Sigmoid colon (tissue), 7 donors: ENCODE measurements at places on chromosomes 11 and 22. TPM values are rescaled to one million over a fixed set of nuclear protein-coding genes. Genes with fewer than 3 reads are reported as not detected.

- DNase-seq, result no peak
These were observed 19.0 kb upstream of the RASD2 start for GRCh38 chr22:35521358-35522224.

DNA sequence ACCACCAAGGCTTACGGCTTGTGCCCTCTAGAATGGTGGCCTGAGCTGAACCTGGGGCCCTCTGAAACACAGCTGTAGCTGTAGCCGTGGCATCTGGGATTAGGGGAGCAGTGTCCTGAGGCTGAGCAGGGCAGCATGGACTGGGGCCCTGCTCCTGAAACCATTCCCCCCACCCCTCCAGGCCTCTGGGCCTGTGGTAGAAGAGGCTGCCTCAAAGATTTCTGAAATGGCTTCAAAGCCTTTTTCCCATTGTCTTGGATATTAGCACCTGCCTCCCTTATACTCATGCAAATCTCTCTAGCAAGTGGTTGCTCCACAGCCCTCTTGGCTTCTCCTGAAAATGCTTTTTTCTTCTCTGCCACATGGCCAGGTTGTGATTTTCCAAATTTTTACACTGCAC, 106.9 kb downstream of the CTNND1 start:
- DNase-seq, result no peak

DNA sequence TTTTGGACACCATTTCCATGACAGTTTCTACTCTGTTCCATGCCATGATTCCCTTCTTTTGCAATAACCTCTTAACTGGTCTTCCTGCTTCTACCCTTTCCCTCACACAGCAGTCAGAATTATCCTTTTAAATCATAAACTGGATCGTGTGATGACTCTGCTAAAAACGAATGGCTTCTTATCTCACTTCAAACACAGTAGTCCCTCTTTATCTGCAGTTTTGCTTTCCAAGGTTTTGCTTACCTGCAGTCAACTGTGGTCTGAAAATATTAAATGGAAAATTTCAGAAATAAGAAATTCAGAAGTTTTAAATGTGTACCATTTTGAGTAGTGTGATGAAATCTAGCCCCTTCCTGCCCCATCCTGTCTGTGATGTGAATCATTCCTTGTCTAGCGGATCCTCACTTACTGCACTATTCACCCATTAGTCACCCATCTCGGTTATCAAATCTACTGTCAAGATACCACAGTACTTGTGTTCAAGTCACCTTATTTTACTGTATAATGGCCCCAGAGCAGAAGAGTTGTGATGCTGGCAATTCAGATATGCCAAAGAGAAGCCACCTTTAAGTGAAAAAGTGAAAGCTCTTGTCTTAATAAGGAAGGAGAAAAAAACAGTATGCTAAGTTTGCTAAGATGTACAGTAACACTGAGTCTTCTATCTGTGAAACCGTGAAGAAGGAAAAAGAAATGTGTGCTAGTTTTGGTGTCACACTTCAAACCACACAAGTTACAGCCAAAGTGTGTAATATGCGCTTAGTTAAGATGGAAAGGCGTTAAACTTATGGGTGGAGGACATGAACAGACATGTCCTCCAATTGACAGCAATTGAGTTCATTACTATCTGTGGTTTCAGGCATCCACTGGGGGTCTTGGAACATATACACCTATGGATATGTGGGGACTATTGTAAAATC, 283.0 kb downstream of the DDX10 start:
- no peak for DNase-seq

GRCh38 chr22:22802339-22802970, 85.2 kb upstream of the IGLL5 start:
- DNase-seq, result no peak

DNA sequence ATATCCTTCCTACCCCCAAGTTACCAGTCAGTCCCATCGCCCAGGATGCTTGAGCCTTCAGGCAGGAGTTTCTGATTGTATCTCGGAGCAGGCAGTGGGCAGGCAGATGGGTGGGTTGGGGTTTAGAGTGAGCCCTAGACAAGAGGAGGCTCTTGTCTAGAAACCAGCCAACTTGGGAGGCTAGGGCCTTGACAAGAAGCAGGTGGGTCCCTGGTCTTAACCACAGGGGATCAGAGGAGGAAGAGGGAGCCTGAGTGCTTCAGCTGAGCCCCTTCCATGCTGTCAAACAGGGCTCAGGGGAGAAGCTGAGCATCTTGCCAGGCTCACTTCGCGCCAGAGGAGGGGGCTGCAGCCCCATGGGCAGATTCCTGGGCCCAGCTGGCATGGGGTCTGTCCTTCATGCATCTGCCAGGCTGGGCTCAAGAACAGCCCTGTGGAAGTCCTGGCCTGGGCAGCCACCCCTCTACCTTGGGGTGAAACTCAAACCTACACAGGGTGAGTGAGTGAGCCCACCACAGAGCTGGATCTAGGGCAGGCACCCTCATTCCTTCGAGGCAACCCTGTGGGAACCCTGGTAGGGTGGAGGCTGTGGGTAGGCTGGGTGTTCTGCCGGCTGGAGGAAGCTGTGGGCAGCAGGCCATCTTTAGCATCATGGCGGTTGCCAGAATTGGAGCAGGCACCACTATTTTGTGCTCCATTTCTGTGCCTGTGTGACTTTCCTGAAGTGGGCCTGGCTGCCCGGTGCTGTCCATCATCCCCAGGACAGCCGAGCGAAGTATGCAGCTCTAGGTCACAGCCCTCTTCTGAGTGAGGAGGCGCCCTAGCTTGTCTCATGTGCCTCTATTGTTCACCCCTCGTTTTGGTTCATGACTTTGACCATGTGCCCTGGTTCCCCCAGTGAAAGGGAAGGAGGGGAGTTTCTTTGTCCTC, 108.1 kb downstream of the MORC2 start:
- no peak for DNase-seq

DNA sequence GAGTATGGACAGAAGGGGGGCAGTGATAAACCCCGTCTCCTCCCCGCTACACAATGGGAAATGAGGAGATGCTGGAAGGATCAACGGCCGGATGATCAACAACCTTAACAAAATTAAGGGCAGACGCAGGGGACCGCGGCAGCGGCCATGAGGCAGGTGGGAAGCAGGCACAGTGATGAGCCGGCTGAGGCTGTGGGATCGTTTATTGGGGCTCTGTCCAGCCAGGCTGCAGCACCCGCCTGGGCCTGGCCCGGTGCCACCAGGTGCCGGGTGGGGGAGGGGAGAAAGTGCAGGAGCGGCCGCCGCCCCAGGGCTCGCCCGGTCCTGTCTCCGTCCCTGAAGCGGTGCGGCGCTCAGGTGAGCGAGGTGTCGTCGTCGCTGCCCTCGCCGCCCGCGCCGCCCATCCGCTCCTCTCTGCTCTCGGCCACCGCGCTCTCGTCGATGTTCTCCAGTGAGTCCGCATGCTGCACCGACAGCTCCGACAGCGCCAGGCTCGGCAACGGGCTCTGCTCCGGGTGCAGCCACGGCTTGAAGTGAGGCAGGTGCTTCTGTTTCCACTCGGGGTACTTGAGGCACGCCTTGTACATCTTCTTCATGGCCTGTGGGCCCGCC, 2.4 kb upstream of the ARAP1 start:
- no peak for DNase-seq

GRCh38 chr11:22774716-22775115, 54.9 kb downstream of the SVIP start:
- no peak for DNase-seq

DNA sequence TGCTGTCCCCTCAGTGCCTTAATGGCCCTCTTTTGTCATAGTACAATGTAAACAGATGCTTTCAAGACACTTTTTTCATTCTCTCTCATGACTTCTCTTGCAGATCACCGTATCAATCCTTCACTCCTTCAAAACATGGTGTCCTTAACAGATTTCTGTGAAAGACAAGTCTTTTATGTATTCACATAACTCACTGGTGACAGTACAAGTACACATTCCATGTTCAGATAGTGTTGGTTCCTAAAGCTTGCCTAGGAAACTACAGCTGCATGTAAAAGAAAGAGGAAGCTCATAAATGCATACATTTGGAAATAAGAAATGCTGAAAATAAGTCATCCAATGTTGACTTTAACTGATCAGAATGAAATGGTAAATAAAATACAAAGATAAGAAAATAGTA, 5.0 kb upstream of the OR52E6 start:
- no peak for DNase-seq

DNA sequence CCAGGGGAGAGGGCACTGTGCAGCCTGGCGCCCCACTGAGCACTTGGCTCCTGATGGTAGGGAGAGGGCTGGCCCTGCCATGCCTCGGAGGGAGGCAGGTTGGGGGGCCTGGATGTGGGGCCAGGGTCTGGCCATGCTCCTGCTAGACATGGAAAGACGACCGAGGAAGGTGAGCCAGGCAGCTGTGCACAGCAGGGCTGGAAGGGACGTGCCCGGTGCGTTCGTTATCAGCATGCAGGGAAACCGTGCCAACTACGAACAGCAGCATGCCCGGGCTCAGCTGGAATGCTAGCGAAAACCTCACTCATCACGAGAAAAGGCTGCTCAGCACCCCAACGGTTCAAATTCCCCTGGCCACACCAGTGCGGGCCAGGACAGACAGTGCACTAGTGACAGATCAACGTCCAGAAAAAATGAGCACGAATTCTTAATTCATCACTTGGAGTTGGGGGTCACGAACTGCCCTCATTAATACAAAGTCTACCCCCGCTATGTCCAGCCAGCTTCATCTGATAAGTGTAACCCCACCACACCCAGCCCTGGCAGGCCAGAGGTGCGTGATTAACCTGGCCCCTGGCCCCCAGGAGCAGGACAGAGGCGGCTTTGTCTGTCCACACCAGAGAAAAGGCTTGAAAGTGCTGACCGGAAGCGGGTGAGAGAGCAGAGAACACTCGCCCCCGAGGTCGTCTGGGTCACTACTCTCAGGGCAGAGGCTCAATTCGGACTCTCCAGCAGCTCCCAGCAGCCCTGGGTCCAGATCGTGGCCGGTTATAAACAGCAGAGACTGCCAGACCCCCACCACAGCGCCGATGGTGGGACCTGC, 84.2 kb downstream of the CELSR1 start:
- no peak for DNase-seq

- no peak for DNase-seq
These were observed 17.3 kb upstream of the NEU3 start for GRCh38 chr11:74971424-74971823.

- DNase-seq, result no peak
These were observed 90.5 kb downstream of the GALNT18 start for GRCh38 chr11:11531131-11531908.

GRCh38 chr11:83895516-83895915, 609.3 kb upstream of the CCDC90B start:
- DNase-seq, result no peak

DNA sequence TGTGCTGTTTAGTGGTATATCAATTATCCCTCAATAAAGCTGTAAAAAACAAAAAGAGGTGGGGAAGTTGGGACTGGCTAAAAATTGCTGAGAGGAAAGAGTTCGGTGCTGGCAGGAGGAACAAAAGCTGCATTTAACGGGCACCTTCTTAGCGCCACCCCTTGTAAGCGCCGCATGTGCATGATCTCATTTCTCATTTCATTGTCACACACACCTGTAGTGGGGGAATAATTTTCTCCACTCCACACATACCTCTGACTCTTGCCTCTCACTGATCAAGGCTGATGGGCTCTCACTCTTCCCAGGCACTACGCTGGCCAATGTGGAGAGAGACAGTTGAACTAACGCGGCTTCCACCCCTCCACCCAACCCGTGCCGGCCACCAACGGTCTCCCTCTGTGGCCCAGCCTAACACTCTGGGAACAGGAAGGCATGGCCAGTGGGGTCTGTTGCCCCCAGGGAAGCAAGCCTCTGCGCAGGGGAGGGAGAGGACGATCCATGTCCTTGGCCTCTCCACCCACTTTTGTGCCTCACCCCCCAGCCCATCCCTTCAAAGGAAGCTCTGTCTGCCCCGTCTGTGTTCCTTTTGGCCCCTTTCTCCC, 186.7 kb upstream of the SYT13 start:
- DNase-seq, result peak; percentile 34

DNA sequence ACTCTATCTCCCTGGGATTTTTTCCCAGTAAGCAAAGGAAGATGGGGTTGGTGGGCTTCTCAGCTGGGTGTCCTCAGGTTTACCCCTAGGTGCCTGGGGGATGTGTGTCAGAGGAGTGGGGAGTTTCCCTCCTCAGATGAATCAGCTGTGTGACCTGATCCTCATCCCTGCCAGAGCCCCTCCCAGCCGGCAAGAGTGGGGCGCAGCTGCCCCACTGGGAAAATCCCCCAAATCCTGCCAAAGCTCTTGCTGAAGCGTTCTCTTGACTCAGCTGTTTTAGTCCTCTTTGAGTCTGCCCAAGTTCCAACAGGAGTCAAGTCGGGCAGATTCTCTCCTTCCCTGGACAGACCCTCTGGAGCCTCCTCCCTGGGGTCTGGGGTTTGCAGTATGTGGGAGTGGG, 6.0 kb downstream of the C11orf68 start:
- no peak for DNase-seq

- DNase-seq, result no peak
These were observed 478.8 kb upstream of the RAG2 start for GRCh38 chr11:37076866-37077265.

- DNase-seq, result no peak
These were observed 32.7 kb upstream of the CD82 start for GRCh38 chr11:44532809-44533208.

DNA sequence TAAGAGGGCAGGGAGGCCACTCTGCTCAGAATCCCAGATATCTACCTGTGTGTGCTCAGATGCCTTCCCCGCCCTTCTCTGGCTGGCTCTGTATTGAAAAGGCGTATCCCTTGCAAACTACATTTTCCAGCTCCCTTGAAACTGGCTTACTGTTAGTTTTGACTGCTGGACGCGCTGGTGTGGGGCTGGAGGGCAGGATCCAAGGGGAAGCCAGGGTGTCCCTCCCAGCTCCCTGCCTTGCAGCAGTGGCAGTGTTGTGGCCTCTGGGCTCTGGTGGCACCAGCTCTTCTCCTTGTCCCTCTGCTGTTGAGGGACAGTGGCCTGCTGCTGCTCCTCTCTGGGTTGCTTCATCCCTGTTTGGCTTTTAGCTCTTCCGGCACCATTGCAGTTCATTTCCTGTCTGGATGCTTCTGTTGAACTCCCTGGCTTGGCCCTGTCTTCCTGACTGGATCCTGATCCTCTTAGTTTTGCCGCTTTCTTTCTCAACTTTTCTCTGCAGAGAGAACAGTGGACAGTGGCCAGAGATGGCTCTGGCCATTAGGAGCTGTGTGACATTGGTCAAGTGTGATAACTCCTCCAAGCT, 107.1 kb upstream of the PARVA start:
- DNase-seq, result no peak

DNA sequence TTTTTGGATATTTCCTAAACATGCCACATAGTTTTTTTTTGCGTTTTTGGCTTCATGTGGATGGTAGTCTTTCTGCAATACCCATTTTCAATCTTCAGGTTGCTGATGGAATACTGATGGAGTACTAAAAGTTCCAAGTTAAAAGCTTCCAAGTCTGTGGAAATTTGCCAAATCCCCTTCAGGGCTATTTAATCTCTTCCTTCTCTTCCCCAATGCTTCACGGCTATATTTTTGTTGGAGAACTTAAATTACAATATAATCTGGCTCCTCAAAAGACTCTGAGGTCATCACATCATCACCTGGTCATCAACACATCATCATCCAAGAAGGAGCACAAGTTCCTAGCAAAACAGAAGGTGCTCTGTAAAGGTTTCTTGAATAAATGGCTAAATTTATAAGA, 881.0 kb upstream of the TENM4 start:
- DNase-seq, result no peak

GRCh38 chr22:39179841-39180335, 27.4 kb upstream of the CBX7 start:
- no peak for DNase-seq

KCNJ5 gene
- not detected for polyA plus RNA-seq

LRRC32 gene
- 18.3 TPM for polyA plus RNA-seq

ENDOD1 gene
- polyA plus RNA-seq, result 8.3 TPM

LRP4 gene
- polyA plus RNA-seq, result 17.6 TPM

AQP11 gene
- polyA plus RNA-seq, result 1.8 TPM
